Tibial nerve (tissue), 4 donors: ENCODE measurements at places on chromosomes 2 and 18. TPM values are rescaled to one million over a fixed set of nuclear protein-coding genes. Genes with fewer than 3 reads are reported as not detected.

DNA sequence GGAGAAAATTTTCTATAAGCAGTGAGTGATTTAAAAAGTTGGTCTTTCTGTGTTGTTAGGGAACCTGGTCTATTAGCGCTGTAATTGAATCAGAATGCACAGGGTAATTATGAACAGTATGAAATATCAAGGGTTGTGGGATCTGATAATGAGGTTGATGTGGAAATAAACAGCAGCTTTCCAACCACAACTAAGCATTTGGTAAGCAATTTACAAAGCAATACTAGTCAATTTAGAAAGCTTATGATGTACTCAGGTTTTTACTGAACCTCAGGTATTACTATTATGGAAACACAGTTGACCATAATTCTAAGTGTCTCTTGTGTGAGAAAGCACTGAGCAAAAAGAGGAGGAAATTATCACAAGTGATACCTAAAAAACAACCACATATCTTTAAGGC, 11.0 kb upstream of the SMCHD1 start:
- DNase-seq = no peak

- DNase-seq = no peak
Measured at GRCh38 chr2:204004912-204005311, 68.3 kb downstream of the ICOS start.

DNA sequence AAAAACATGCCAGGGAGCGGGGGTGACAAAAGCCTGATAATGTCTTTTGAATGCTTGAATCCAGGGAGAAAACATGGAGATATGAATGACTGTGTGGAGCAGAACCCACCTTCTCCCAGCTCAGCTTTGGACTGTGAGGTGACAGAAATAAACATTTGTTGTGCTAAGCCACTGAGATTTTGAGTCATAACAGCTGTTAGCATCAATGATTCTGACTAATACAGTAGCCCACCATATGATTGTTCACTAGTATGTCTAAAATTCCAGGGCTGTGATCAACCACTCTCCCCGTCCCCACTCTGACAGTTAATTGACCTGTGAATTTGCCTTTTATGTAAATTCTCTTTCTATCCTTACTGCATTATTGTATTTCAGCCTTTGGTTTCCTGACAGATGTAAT, 69.1 kb downstream of the PDK1 start:
- DNase-seq = no peak

DNA sequence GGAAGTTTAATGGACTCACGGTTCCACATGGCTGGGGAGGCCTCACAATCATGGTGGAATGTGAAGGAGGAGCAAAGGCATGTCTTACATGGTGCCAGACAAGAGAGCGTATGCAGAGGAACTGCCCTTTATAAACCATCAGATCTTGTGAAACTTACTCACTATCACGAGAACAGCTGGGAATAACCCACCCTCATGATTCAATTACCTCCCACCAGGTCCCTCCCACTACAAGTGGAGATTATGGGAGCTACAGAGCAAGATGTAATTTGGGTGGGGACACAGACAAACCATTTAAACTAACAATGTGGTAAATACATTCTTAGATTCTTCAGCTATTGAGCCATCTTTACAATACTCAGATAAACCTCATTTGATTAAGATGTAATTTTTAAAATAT, 176.1 kb downstream of the SH3BP4 start:
- DNase-seq = no peak

DNA sequence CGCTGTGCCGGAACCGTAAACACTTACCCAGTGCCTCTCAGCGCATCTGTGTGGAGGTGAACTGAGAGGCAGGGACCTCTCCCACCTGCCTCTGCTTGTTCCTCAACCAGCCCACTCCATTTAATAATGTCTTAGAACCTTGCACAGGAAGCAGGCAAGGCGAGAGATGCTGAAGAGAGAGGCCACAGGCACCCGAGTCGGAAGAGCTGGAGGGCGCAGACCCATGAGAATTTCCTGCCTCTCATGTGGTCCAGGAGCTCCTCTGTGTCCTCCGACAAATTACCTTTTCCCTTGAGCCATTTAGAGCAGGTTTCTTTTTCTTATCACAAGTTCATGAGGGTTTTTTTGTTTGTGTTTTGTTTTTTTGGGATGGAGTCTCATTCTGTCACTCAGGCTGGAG, 4.9 kb upstream of the RFX8 start:
- no peak for DNase-seq

DNA sequence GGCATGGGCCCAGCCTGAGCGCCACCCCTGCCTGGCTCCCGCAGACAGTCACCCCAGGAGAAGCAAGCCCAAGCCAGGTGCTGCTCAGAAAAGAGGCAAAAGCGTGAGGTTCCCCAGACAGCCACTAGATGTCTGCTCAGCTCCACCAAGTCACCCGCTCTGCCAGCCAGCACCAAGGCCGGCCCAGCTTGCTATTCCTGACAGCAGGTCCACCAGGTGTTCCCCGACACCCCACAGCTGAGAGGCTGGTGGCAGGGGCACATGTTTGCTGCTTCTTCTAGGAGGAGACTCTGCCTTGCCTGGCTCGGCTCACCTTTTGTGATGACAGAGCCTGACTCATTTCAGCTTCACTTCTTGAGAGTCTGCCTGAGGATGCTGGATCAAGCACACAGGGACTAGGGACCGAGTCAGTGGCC, 206.7 kb downstream of the MGAT5 start:
- DNase-seq = no peak

DNA sequence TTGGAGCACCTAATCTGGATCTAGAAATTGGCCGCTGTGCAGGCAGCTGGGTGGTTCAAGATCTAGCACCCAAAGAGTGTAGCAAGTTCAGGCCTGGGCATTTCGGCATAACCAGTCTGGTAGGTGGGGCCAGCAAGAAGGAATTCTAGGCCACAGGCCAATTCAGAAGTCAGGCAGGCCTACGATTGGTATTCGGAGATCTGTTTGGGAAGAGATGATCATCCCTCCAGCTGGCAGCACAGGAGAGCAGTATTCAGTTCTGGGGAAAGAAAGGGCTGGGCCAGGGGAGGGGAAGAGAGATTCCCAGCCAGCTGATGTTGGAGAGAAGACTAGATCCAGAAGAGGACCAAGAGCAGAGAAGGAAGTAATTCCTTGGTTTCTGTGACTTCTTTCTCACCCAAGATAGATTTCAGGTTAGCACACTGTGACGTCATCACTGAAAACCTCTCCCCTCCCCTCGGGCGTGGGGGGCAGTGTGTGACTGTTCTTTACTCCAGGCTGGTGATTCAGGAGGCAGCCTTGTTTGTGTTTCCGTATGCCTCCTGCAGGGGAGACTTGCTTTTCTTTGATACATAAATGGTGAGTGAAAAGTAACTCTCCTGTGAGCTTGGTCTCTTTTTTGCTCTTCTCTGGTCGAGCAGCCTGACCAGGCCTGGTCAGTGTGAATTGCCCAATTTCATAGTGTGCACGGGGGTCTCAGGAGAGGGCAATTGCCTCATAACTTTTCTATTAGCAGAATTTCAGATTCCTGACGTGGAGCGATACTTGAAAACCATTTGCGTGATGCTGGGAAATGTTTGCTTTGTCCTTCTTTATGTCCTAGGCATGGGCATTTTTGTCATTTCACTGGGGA, 61.1 kb downstream of the MEIS1 start:
- DNase-seq = no peak

DNA sequence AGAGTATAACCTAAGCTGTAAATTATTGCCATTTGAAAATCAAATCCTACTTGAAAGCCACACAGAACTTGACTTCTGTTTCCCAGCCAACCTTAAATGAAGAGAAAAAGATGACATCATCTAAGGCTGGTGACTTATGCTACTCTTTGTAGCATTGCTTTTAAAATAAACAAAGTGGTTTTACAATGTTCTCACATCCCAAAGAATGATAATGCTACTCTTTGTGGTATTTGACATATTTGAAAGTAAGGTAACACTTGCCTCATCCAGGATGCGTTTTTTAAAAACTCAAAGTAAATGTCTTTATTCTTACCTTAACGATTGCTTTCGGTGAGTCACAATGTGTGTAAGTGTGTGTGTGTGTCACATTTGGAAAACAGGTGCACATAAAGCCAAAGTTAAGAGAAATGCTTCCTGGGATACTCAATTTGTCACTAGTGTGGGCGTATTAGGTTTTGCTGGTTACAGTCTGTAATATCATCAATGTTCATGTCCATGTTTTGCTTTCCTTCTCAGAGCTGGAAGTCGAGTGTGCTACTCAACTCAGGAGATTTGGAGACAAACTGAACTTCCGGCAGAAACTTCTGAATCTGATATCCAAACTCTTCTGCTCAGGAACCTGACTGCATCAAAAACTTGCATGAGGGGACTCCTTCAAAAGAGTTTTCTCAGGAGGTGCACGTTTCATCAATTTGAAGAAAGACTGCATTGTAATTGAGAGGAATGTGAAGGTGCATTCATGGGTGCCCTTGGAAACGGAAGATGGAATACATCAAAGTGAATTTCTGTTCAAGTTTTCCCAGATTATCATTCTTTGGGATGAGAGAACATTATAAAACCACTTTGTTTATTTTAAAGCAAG, 2.6 kb downstream of the PMAIP1 start:
- no peak for DNase-seq

GRCh38 chr18:49963217-49963616, 149.9 kb upstream of the ACAA2 start:
- DNase-seq = no peak

CD28 gene
- 13.8 TPM for total RNA-seq

SEMA4F gene
- 11.4 TPM for total RNA-seq

ALK gene
- total RNA-seq = 4.8 TPM

GALNT14 gene
- 0.78 TPM for total RNA-seq

SAG gene
- total RNA-seq = not detected

MAPRE3 gene
- total RNA-seq = 26.4 TPM

DYNAP gene
- not detected for total RNA-seq
